ENCODE measurements at places on chromosomes 6 and 20.

DNA sequence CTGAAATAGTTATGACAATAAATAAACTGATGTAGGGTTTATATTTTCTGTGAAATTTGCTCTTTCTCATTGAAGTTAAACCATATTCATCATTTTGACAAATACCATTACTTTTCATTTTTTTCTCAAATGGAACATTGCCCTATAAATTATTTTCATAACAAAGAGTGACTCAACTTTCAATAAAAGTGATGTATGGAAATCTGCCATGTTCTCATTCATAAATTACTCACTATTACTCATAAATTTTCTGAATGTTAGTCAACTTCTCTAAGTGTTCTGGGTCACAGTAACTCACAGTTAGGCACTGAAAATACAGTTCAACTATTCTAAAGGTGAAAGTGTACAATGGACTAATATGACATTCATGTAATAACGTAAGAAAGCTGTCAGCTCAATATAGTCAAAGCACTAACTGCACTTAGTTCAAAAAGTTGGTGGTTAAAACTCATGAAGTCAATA lies 19.0 kb upstream of the STX11 start:
- peak; percentile 34 for DNase-seq

DNA sequence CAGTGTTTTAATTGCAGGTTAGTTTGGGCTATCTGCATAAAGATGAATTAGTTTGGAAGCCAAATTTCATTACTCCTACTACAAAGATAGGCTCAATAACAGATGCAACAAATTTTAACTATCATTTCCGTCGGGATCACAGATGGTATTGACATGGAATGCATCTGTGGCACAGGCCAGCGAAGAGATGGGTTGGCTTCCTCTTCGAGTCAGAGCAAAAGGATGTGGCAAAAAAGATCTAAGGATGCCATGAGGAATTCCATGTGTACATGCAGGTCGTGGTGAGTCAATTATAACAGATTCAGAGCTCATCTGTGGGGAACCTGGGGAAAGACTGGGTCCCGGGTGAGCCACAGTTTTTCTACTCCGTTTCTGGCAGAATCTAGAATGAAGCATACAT lies 83.0 kb upstream of the CITED2 start:
- no peak for DNase-seq

DNA sequence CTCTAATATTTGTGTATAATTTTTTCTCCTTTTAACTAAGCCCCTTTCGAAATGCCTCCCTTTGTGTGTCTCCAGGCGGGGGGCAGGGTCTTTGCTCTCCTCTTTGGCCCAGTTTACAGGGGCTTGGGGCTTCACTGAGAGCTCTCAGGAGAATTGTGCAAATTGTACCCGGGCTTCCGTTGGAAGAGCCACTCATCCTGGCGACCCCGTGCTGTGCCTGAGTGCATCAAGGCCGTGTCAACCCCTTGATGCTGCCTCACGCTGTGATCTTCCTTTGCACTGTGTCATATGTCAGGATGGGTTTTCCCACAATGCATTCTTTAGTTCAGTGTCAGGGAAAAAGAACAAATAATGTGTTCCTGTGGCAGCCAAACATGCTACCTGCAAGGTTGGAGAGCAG lies 118.0 kb upstream of the POU3F2 start:
- DNase-seq: no peak

DNA sequence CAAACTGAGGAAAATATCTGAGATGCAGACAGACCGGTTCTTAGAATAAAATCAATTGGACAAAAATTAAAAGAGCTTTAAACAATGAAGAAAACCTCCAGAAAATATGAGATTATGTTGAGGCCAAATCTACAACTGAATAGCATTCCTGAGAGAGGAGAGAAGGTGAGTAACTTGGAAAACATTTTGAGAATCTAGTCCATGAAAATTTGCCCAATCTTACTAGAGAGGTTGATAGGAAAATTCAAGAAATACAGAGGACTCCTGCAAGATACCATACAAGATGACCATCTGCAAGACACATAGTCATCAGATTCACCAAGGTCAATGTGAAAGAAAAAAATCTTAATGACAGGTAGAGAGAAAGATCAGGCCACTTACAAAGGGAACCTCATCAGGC lies 437.7 kb upstream of the ADGRB3 start:
- no peak for DNase-seq

DNA sequence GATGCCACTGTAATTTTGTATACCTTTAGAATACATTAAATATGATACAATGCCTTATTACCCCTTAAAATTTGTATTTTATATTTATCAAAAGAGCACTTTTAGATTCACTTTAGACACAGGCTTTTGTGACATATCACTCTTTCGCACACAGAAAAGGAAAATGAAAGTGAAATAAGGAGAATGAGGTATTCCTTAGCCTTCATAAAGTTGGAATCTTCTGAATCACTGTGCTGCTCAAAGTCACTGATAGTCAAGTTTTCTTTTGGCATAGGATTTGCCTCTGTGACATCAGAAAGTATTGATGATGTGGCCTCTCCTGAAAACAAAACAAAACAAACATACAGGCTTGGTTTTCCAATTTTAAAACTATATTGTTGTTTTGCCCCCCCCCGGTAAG lies 1097.1 kb downstream of the KIF16B start:
- DNase-seq: no peak

- no peak for DNase-seq
Measured at GRCh38 chr6:69232008-69232407, 564.8 kb downstream of the LMBRD1 start.

- no peak for DNase-seq
Measured at GRCh38 chr6:38638941-38639497, 710 bp downstream of the BTBD9 start.

GRCh38 chr6:111184827-111185532 lies 97.7 kb downstream of the SLC16A10 start:
- no peak for DNase-seq

- DNase-seq: no peak
Measured at GRCh38 chr6:107585815-107586435, 96.0 kb downstream of the SOBP start.

GRCh38 chr6:124393536-124393935 lies 568.7 kb upstream of the RNF217 start:
- no peak for DNase-seq

DNA sequence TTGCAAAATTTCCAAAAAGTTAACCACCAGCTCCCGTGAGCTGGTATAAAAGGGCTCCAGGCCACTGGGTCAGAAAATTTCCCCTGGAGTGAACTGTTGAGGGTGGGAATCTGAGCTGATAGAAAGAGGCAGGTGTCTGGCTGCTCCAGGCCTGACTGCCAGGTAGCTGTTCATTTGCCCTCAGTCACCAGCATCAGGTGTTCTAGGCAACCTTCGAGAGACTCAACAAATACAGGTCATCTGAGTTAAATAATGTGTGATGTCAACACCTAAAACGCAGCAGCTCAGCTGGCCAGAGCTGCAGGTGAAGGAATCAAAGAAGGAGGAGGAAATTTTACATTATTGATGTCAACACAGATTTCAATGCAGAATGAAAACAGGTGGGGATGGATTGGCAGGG lies 46.7 kb downstream of the KCNK5 start:
- DNase-seq: no peak

DNA sequence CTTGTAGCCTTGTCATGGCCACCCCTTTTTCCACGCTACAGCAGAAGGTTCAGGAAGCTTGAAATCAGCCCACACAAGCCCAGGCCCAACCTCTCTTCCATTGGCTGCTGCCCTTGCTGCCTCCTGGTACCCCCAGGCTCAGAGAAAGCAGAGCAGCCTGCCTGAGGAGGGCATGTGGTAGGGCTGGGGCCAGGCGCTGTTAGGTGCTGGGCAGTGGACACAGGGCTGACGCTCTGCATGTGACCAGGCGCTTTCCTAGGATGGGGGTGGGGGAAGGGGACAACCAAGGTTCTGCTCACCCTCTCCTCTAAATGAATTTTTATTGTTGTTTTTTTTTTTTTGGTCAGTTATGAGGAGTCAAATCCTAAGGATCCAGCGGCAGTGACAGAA lies 36.3 kb upstream of the ID1 start:
- no peak for DNase-seq

GRCh38 chr6:88119769-88120168 lies 46.4 kb downstream of the CNR1 start:
- DNase-seq: no peak

- no peak for DNase-seq
Measured at GRCh38 chr6:112187736-112188135, 66.6 kb downstream of the LAMA4 start.

DNA sequence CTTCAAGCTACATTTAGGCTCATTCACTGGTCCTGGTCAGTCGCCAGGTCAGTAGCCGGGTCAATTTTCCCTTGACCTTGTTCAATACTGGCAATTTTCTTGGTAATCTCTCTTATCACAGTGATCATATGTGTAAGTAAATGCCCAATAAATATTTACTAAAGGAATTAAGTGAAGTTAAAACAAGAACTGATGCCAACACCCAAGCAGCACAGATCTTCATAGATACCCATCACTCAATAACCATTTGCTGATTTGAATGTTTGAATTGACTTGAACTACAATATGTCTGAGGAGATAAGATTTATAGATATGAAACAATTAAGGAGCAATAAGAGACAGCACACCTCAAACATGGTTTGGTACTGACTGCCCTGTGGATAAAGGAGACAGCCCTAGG lies 100.8 kb upstream of the PREP start:
- DNase-seq: no peak

DNA sequence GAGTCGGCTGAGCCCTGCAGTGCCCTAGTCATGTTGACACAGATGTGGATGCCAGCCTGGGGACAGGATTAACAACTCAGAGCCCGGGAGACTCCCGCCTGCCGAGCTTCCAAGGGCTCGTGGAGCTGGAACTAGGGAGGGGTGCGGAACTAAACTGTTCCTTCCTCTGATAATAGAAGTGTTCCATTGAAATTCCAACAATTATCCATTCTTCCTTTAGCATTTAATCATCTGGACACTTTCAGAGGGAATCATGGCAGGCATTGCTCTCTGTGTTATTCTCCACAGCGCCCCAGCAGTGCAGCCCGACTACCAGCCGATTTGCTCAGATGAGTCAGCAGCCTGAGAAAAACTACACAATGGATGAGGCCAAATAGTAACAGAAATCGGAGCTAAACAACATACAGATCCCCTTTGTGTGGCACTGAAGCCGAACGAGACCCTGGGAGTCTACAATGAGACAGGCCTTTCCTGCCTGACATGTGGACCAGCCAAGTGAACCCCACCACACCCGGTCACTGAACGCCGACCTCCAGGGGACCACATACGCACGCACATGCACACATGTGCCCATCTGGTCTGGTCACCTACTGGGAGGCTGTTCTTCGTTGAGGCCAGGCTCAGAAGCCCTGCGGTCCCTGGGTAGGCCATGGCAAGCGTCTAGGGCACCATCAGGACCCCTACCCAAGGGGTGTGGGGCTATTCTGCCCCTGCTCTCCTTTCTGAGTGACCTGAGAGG lies 238.4 kb upstream of the AFDN start:
- DNase-seq: no peak

GRCh38 chr6:145865175-145865574 lies 50.6 kb upstream of the FBXO30 start:
- DNase-seq: no peak

DNA sequence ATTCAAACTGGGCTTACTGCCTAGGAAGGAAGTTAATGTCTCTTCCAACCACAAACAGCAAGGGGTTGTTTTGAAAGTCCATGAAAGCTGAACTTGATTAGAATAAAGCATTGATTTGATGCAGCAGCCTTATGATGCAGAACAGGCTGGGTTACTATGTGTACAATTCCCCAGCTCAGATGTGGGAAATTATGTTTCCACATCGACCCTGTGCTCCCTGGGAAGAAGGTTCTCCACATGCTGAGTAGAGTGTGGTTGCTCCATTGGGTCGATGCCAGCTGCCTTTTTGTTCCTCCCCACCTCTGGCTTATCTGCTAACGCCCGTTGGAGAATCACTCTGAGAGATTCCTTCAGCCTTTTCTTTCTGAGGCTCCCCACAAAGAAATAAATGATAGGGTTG lies 1.2 kb downstream of the MAS1L start:
- no peak for DNase-seq

DNA sequence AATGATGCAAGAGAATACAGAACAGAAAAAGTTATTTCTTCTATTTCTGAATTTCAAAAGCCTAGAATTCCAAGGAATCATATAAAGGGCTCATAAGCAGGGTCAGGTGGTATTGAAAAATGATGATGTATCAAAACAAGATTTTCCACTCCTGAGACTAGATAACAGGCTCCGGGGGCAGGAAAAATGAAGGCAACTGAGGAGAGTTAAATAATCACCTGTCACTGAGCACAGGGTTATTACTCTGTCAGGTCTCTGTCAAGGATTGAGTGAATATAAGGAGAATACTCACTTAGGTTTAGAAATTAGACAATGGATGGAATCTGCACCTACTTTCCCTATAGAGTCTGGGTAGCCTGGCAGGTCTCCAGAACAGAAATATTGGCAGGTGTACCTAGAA lies 76.1 kb upstream of the KHDRBS2 start:
- no peak for DNase-seq

GRCh38 chr20:41004531-41005360 lies 23.9 kb upstream of the TOP1 start:
- no peak for DNase-seq

DNA sequence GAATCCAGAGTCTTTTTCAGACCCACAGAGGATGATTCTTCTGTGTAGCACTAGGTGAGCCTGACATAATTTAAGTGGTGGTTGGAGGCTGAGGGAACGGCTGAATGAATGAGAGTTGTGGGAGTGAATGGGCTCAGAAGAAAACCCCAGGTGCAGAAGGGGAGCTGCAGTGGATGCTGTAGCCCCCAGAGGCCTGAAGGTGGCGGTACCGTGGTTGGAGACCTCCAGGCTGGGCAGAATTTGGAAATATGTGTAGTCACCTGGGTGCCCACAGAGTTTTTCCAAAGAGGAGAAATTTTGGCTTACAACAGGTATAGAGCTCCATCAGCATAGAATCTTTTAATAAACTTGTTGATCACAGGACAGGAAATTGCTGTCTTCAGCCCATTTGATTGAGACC lies 6.5 kb upstream of the RAET1G start:
- DNase-seq: no peak

DNA sequence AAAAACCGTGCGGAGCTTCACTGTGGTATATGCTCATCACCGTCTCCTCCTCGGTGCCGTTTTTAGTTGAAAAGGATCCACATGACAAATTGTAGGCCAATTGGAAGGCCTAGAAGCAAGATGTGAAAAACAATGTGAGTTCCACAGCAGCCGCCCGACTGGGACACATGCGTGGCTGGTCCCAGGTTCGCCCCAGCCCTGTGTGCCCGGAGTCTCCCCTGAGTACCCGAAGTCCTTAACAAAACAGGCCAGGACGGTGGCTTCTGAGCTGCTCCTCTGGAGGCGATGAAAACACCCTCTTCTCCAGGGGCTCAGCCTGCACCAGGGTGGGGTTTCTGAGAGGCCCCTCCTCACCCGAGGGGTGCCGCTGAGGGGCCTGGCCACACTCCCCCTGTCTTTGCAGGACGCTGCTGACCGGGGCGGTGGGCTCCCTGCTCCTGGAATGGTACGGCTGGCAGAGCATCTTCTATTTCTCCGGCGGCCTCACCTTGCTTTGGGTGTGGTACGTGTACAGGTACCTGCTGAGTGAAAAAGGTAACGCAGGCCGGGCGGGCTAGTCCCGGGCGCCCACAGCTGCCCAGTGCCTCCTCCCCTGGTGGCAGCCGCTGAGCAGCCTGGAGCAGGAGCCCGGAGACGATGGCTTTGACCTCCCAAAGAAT lies 9.8 kb downstream of the SLC17A9 start:
- DNase-seq: no peak

- DNase-seq: no peak
Measured at GRCh38 chr6:129938249-129939020, 77.3 kb upstream of the TMEM244 start.

- DNase-seq: no peak
Measured at GRCh38 chr6:30530014-30530413, 26.3 kb downstream of the GNL1 start.

GRCh38 chr6:169341706-169342105 lies 88.1 kb upstream of the THBS2 start:
- DNase-seq: no peak

All from non-pigmented ciliary epithelial cell (primary cell).